ENCODE measurements at places on chromosomes 6 and 20. TPM values are rescaled to one million over a fixed set of nuclear protein-coding genes. Genes with fewer than 3 reads are reported as not detected.

The THBD gene
- total RNA-seq, result 0.36 TPM

The PAK5 gene
- not detected for total RNA-seq

The CST8 gene
- not detected for total RNA-seq

The HLA-DMB gene
- 2.2 TPM for total RNA-seq

The HTR1B gene
- total RNA-seq, result not detected

The LY6G6D gene
- not detected for total RNA-seq

DNA sequence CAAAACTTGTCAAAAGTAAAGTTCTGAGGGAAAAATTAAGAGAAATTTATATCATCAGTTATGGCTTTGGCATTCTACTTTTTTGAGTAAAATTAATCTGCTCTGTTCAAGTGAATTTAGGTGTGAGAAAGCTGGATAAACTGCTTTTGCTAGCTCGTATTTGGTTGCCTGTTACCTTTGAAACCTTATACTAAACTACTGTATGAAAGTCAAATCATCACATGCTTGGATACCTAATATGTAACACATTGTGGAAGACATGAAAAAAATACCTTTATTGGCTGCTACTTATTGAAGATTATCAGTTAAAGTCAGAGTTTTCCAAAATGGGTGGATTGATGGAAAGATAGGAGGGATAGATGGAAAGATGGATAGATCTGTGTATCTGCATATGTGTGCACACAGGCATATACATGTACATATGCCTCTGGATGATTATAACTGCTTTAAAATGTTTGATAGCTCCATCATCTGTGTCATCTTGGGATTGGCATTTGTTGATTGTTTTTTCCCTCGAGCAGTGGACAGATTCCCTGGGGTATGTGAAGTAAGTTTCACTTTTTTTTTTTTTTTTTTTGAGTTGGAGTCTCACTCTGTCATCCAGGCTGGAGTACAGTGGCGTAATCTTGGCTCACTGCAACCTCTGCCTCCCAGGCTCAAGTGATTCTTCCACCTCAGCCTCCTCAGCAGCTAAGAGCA lies 24.3 kb downstream of the SCAF8 start:
- H3K36me3 ChIP-seq, result no peaks in the 10 kb centered on the region
- no peak for DNase-seq
- H3K4me1 ChIP-seq, result peaks cover 4% of the 10 kb centered on the region
- no peaks in the 10 kb centered on the region for H3K27me3 ChIP-seq
- no peak overlapping the region for H3K4me3 ChIP-seq
- no peak overlapping the region for H3K27ac ChIP-seq

GRCh38 chr6:12354499-12354898 lies 64.3 kb downstream of the EDN1 start:
- H3K4me1 ChIP-seq, result peaks cover 16% of the 10 kb centered on the region
- peak; percentile 86 for DNase-seq
- peak overlapping the region; percentile 57 for H3K27ac ChIP-seq
- H3K27me3 ChIP-seq, result no peaks in the 10 kb centered on the region
- H3K4me3 ChIP-seq, result no peak overlapping the region
- no peaks in the 10 kb centered on the region for H3K36me3 ChIP-seq

GRCh38 chr20:53133125-53133524 lies 161.0 kb downstream of the TSHZ2 start:
- no peak overlapping the region for H3K4me3 ChIP-seq
- no peaks in the 10 kb centered on the region for H3K36me3 ChIP-seq
- no peaks in the 10 kb centered on the region for H3K4me1 ChIP-seq
- no peak overlapping the region for H3K27ac ChIP-seq
- no peaks in the 10 kb centered on the region for H3K27me3 ChIP-seq
- no peak for DNase-seq

DNA sequence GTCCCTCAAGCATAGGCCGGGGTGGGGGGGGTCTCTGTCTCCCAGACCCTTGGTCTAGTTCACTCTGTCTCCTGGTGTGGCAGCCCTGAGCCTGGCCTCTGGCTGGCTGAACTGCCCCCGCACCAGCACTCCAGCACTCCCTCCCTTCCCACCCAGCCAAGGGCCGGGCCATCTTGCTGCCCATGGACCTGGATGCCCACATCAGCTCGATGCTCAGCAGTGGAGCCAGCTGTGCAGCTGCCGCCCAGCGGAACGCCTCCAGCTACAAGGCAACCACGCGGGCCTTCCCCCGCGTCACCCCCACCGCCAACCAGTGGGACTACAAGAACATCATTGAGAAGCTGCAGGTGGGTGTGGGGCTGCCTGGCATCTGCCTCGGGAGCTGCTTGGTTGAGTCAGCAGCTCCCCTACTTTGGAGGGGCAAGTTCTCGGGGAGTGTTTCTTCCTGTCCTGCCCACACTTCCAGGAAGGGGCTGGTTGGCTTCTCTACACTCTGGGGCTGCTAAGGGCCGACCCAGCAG lies 28.4 kb downstream of the UQCC2 start:
- no peak overlapping the region for H3K4me3 ChIP-seq
- peaks cover 30% of the 10 kb centered on the region for H3K36me3 ChIP-seq
- H3K27ac ChIP-seq, result no peak overlapping the region
- H3K4me1 ChIP-seq, result no peaks in the 10 kb centered on the region
- no peaks in the 10 kb centered on the region for H3K27me3 ChIP-seq

- H3K36me3 ChIP-seq, result peaks cover 10% of the 10 kb centered on the region
- DNase-seq, result no peak
- H3K4me1 ChIP-seq, result peaks cover 70% of the 10 kb centered on the region
- H3K4me3 ChIP-seq, result peak overlapping the region; percentile 33
Measured at GRCh38 chr20:47349365-47350180, 6.9 kb downstream of the ZMYND8 start.
